Cerebellar nuclear complex (tissue), 1 donor: ENCODE measurements at places on chromosomes 2 and 18.

DNA sequence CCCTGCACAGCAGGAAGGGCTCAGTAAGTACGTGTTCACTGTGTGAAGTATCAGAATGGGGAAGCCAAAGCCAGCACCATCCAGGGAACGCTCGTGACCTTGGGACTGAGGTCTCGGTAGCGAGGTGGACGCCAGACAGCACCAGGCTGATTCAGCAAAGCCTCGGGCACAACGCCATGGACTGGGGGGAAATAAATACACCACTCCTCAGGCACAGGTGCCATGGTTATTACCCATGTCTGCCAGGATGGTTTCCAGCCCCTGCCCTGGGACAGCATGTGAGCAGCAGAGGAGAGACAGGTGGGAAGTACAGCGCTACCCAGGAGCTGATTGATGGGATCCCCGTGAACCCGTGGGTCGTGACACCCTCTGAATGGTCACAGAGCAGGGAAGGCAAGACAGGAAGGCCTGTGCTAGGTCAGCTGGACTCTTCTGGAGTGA is 53.0 kb downstream of the REEP1 start:
- DNase-seq = no peak

DNA sequence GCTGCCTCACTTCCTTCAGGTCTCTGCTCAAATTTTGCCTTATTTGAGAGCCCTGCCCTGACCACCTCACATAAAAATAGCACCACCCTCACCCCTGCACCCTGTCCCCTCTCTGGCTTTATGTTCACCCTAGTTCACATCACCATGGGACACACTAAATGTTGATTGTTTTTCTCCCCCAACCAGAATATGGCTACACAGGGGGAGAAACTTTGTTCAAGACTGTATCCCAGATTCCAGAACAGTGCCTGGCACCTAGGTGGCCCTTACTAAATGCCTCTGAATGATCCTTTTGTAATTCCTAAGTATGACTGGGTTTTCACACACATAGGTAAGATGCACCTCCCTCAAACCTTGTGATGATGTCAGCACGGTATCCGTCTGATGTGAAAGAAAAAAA is 28.4 kb upstream of the CATIP start:
- DNase-seq = no peak

GRCh38 chr2:234839285-234839684 is 112.5 kb upstream of the SH3BP4 start:
- no peak for DNase-seq

- no peak for DNase-seq
Observed at GRCh38 chr2:157325786-157326185, at the start of gene ERMN. Gene ERMN, minus strand, starts transcription at chr2:157325824. Its CDS starts 182 bp downstream, at chr2:157325642.

DNA sequence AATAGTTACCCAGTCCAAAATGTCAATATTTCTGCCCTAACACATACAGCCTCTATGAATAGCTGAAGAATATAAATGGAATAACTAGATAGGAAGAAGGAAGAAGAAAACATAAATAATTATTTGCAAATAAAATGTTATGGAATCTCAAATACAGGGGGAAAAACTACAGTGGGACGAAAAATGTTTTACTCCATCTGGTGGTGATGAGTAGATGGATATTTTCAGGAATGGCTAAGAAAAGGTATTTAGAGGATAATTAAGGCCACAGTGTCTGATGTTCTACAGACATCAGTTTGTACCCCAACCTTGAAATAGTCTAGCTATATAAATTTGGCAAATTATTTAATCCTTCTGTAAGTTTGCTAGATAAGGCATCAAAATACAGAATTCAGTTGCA is 178.1 kb upstream of the FSHR start:
- no peak for DNase-seq

GRCh38 chr2:237693291-237693994 is 66.1 kb downstream of the LRRFIP1 start:
- DNase-seq = no peak

GRCh38 chr2:136332436-136333095 is 214.6 kb upstream of the CXCR4 start:
- DNase-seq = no peak

DNA sequence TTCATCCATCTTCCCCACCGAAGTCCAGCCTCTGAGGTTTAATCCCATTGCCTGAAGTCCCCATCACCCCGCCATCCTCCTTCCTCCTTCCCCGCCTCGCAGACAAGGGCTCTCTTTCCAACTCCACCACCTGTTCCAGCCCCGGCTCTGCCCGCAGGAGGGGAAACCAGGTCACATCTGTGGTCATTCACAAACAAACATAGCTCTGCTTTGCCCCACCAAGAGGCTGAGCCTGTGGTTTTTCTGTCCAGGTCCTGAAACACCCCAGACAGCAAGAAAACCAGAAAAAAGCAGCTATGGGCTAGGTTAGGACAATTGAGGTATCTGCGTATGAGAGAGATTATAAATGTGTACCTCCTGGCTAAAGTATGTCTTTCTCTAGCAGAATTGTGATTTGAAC is 144.7 kb downstream of the GLI2 start:
- no peak for DNase-seq

GRCh38 chr18:59459369-59460071 is 100.5 kb upstream of the LMAN1 start:
- DNase-seq = no peak
